ENCODE measurements at places on chromosomes 6 and 20. TPM values are rescaled to one million over a fixed set of nuclear protein-coding genes. Genes with fewer than 3 reads are reported as not detected.

Gene LPIN3
- 25.5 TPM for total RNA-seq

Gene PERP
- total RNA-seq = 7.6 TPM

Gene LY6G6D
- not detected for total RNA-seq

Gene COL10A1
- total RNA-seq = not detected

Gene BHLHE23
- total RNA-seq = not detected

Gene EFCAB8
- total RNA-seq = not detected

Gene PRDM1
- 7.2 TPM for total RNA-seq

All from omental fat pad (tissue), 4 donors.